Type B pancreatic cell (in vitro differentiated cells): ENCODE measurements at places on chromosomes 11 and 22.

- H3K27me3 ChIP-seq: peaks cover 78% of the 10 kb centered on the region
- no peak for DNase-seq
- no peaks in the 10 kb centered on the region for H3K36me3 ChIP-seq
- H3K27ac ChIP-seq: no peak overlapping the region
These were observed 775 bp downstream of the FAM181B start for GRCh38 chr11:82732734-82733443.

- no peak for DNase-seq
- H3K27me3 ChIP-seq: peaks cover 32% of the 10 kb centered on the region
- H3K4me1 ChIP-seq: peaks cover 27% of the 10 kb centered on the region
- H3K36me3 ChIP-seq: no peaks in the 10 kb centered on the region
- H3K4me3 ChIP-seq: no peak overlapping the region
- no peak overlapping the region for H3K27ac ChIP-seq
These were observed 23.8 kb downstream of the CD44 start for GRCh38 chr11:35162745-35163144.

- DNase-seq: no peak
- no peaks in the 10 kb centered on the region for H3K27me3 ChIP-seq
- peaks cover 28% of the 10 kb centered on the region for H3K36me3 ChIP-seq
These were observed 20.0 kb downstream of the CRKL start for GRCh38 chr22:20937031-20937793.

DNA sequence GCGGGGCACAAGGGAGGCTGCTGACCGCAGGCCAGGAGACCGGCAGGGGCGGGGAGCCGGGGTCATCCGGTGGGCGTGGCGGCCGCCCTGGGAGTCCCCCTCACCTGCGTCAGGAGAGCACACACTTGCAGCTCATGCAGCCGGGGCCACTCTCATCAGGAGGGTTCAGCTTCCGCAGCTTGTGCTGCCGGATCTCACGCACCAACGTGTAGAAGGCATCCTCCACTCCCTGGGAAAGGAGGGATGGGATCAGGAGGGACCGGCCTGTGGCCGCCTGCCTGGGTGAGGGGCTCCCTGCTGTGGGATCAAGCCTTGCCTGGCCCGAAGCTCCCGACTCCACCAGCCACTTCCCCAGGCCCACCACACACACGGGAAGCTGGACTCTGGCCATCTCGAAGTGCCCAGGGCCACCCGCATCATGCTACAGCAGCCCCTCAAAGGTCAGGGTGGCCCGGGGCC is 2.8 kb downstream of the HRAS start:
- no peaks in the 10 kb centered on the region for H3K4me1 ChIP-seq
- H3K27me3 ChIP-seq: peaks cover 5% of the 10 kb centered on the region
- no peak overlapping the region for H3K4me3 ChIP-seq
- no peak for DNase-seq
- no peaks in the 10 kb centered on the region for H3K36me3 ChIP-seq

- H3K4me1 ChIP-seq: peaks cover 4% of the 10 kb centered on the region
- no peak overlapping the region for H3K27ac ChIP-seq
- H3K4me3 ChIP-seq: no peak overlapping the region
- H3K36me3 ChIP-seq: no peaks in the 10 kb centered on the region
These were observed 25.5 kb downstream of the DDI1 start for GRCh38 chr11:104061853-104062521.

DNA sequence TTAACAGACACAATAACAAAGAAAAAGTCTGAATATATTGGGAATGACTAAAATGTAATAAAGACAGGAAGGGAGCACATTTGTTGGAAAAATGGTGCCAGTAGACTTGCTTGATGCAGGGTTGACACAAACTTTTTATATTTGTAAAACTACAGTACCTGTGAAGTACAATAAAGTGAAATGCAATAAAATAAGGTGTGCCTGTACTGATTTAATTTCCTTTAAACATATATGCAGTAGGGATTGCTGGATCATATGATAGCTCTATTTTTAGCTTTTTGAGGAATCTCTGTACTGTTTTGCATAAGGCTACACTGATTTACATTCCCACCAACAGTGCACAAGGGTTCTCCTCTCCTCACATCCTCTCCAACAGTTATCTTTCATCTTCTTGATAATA is 12.3 kb upstream of the GLYATL2 start:
- H3K4me1 ChIP-seq: no peaks in the 10 kb centered on the region
- H3K27me3 ChIP-seq: no peaks in the 10 kb centered on the region
- no peak overlapping the region for H3K4me3 ChIP-seq
- H3K36me3 ChIP-seq: no peaks in the 10 kb centered on the region

DNA sequence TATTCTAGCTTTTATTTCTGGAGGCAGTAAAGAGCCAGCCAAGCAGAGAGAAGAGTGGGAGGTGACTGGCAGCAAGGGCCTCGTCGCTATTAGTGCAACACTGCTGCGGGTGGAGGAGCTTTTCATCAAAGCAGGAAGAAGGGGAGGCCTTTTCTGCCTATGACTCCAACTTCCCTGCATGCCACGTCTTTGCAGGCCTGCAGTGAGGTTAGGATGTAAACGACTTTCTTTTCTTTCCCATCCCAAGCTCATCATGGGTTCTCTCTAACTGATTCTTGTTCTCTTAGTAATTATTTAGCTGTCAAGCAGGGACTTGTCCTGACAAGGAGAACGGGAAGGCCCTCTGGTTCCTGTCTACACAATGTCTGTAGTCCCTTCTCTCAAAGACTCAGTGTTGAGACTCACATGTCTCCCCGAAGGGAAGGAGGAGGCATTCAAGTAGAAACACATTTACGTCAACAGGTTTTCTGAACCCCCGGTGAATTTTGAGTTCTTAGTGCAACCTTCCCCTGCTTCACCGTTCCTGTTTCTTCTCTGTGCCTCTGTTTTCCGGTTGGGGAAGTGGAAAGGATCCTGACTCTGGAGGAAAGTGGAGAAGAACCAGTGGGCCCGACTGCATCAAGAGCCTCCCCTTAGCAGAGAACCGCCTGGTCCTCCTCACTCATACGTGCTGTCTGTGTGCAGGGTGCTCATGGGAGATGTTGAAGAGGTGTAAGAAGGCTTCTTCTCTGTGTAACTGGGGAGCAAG is 56.9 kb downstream of the PACS1 start:
- H3K27me3 ChIP-seq: no peaks in the 10 kb centered on the region
- H3K36me3 ChIP-seq: no peaks in the 10 kb centered on the region
- peak overlapping the region; percentile 76 for H3K27ac ChIP-seq
- DNase-seq: no peak

- no peak for DNase-seq
- no peaks in the 10 kb centered on the region for H3K36me3 ChIP-seq
- no peaks in the 10 kb centered on the region for H3K4me1 ChIP-seq
- H3K4me3 ChIP-seq: no peak overlapping the region
- H3K27me3 ChIP-seq: no peaks in the 10 kb centered on the region
These were observed 802.0 kb downstream of the KCNA4 start for GRCh38 chr11:29214833-29215232.

GRCh38 chr11:99555486-99555885 is 534.7 kb downstream of the CNTN5 start:
- H3K27ac ChIP-seq: no peak overlapping the region
- H3K27me3 ChIP-seq: no peaks in the 10 kb centered on the region
- no peaks in the 10 kb centered on the region for H3K36me3 ChIP-seq
- H3K4me3 ChIP-seq: no peak overlapping the region

DNA sequence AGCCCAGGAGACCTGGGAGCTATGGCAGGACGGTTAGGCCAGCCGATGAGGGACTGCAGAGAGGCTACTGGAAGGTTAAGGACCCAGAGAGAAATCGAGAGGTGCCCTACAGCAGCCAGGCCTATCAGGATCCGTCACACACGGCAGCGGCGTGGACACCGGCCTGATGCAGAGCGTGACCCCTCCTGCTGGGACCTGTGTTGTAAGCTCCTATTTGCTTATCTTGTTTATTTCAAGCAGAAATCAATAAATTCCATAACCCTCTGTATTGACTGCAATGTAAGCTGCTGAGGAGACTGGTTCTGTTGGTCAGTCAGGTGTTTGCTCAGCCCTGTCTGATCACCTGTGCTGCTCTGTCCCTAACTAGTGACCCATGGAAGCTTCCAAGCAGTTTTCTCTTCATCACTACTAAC is 39.9 kb downstream of the PPP2R1B start:
- peak overlapping the region; percentile 37 for H3K27ac ChIP-seq
- peaks cover 22% of the 10 kb centered on the region for H3K36me3 ChIP-seq
- peaks cover 26% of the 10 kb centered on the region for H3K4me1 ChIP-seq
- no peak overlapping the region for H3K4me3 ChIP-seq
- no peak for DNase-seq
- no peaks in the 10 kb centered on the region for H3K27me3 ChIP-seq

DNA sequence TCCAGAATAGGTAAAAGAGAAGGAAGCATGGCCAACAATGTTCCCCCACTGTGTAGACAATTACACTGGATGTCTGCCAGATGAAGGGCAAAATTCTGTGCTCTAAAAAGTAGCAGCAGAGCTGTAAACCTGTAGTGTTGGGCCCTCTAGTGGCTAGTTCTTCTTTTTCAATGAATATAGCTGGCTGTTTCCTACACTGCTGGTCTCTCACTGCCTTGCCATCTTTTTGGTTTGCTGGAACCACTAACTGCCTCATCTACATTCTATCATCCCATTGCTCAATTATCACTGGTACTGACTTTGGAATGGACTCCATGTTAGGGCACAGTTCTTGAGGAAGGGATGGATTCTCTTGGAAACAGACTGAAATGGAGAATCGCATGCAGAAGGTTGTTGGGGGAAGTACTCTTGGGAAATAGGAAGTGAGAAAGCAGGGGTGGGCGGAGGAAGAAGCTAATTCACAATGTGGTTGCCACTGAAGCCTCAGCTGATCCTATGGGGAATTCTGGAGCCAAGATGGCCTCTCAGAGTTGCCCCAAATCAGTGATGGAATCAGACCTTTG is 17.9 kb downstream of the KCNE3 start:
- no peak overlapping the region for H3K27ac ChIP-seq
- H3K27me3 ChIP-seq: peaks cover 8% of the 10 kb centered on the region
- no peaks in the 10 kb centered on the region for H3K36me3 ChIP-seq
- DNase-seq: no peak

DNA sequence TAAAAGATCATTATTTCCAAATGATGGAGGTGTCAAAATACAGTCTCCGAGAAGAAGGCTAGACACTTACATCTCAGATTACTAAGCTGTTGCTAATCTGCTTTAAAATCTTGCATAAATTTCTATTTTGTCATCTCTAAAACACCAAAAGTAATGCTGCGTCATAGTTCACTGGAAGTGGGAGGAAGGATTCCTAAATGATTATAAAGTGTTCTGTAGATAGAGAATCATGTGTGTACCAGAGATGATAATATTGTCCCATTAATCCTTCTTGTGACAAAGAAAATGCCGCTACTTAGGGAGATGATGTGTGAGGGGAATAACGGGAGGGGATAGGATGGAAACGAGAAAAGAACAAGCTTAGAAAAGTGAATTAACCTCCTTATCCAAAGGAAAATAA is 268.6 kb downstream of the JRKL start:
- DNase-seq: no peak
- H3K4me3 ChIP-seq: no peak overlapping the region
- H3K27ac ChIP-seq: no peak overlapping the region
- H3K27me3 ChIP-seq: peaks cover 3% of the 10 kb centered on the region

DNA sequence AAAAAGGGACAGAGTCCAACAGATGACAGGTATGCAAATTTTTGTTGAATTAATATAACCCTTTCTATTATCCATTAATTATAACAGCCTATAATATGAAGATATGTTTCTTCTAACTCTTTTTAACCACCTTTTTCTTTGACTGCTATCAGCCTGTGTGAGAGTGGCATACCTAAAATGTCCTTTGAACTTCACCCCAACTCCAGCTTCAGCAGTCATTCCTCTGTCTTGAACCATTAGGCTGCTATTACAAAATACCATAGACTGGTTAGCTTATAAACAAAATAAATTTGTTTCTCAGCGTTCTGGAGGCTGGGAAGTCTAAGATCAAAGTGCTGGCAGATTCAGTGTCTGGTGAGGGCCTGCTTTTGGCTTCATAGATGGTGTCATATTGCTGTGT is 564.6 kb upstream of the FAT3 start:
- H3K27ac ChIP-seq: no peak overlapping the region
- no peak for DNase-seq
- H3K4me1 ChIP-seq: peaks cover 9% of the 10 kb centered on the region
- H3K4me3 ChIP-seq: no peak overlapping the region
- no peaks in the 10 kb centered on the region for H3K27me3 ChIP-seq
- H3K36me3 ChIP-seq: no peaks in the 10 kb centered on the region

- no peaks in the 10 kb centered on the region for H3K4me1 ChIP-seq
- peaks cover 24% of the 10 kb centered on the region for H3K27me3 ChIP-seq
- H3K36me3 ChIP-seq: no peaks in the 10 kb centered on the region
- no peak overlapping the region for H3K27ac ChIP-seq
- peak overlapping the region; percentile 58 for H3K4me3 ChIP-seq
These were observed 5.4 kb downstream of the BEST1 start for GRCh38 chr11:61955422-61956135.

DNA sequence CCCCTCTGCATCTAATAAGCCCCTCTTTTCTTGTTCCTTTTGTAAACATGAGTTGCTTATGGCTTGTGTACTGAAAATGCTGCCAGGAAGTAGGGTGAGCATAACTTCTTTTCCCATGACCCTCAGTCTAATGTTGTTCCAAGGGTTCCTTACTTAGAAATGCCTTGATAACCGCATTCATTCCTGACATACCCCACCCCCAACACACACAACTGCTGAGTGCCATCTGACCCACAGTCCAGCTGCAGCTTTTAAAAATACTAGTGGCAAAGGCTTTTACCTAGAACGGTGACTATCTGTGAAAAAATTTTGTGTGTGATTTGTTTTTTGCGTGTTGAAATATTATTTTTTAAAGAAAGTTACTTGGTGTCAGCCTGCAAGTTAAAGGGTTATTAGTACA is 52.6 kb downstream of the ARHGAP42 start:
- peak overlapping the region; percentile 47 for H3K4me3 ChIP-seq
- peak overlapping the region; percentile 82 for H3K27ac ChIP-seq
- DNase-seq: no peak
- no peaks in the 10 kb centered on the region for H3K27me3 ChIP-seq
- peaks cover 5% of the 10 kb centered on the region for H3K36me3 ChIP-seq
- peaks cover 35% of the 10 kb centered on the region for H3K4me1 ChIP-seq

DNA sequence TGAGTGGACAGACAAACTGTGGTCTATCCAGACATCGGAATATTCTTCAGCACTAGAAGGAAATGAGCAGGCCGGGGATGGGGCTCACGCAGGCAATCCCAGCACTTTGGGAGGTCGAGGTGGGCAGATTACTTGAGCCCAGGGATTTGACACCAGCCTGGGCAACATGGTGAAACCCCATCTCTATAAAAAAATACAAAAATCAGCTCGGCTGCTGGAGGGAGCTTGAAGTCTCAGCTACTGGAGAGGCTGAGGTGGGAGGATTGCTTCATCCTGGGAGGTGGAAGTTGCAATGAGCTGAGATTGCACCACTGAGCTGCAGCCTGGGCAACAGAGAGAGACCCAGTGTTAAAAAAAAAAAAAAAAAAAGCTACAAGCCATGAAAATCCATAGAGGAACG is 8.0 kb upstream of the CTSD start:
- peak overlapping the region; percentile 79 for H3K27ac ChIP-seq
- H3K4me1 ChIP-seq: peaks cover 8% of the 10 kb centered on the region
- DNase-seq: no peak
- peaks cover 13% of the 10 kb centered on the region for H3K27me3 ChIP-seq

DNA sequence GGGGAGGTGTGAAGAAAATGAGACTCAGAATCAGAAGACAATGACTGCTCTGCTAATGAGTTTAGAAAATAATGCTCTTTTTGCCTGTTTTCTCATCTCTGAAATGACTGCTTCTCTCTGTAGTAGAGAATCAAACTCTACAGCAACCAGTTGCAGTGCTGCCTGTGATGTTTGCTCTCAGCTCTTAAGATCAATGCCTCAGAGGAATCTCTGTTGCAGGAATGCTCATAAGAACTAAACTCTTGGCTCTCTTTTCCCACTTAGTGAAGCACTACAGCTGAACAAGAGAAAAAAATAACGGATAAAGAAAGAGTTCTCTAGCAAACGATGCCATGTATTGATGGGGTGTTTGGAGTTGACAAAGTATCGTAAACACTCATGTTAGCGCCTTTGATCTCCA is 203.5 kb upstream of the SYN3 start:
- no peaks in the 10 kb centered on the region for H3K36me3 ChIP-seq
- no peak for DNase-seq
- peaks cover 6% of the 10 kb centered on the region for H3K4me1 ChIP-seq
- H3K27me3 ChIP-seq: peaks cover 17% of the 10 kb centered on the region
